ENCODE measurements at places on chromosomes 5 and 9. TPM values are rescaled to one million over a fixed set of nuclear protein-coding genes. Genes with fewer than 3 reads are reported as not detected.

The UBAC1 gene
- total RNA-seq = 36.5 TPM

The SPINK7 gene
- not detected for total RNA-seq

The BTNL8 gene
- total RNA-seq = not detected

The GNA14 gene
- 3.3 TPM for total RNA-seq

The CLTB gene
- 73.2 TPM for total RNA-seq

The IFNA1 gene
- total RNA-seq = not detected

The C7 gene
- total RNA-seq = 0.29 TPM

The PPP1R2B gene
- total RNA-seq = not detected

The TSSK1B gene
- not detected for total RNA-seq
